Activated naive CD8-positive, alpha-beta T cell treated with anti-CD3 and anti-CD28 coated beads for 36 hours (primary cell): ENCODE measurements at places on chromosomes 1 and 21.

DNA sequence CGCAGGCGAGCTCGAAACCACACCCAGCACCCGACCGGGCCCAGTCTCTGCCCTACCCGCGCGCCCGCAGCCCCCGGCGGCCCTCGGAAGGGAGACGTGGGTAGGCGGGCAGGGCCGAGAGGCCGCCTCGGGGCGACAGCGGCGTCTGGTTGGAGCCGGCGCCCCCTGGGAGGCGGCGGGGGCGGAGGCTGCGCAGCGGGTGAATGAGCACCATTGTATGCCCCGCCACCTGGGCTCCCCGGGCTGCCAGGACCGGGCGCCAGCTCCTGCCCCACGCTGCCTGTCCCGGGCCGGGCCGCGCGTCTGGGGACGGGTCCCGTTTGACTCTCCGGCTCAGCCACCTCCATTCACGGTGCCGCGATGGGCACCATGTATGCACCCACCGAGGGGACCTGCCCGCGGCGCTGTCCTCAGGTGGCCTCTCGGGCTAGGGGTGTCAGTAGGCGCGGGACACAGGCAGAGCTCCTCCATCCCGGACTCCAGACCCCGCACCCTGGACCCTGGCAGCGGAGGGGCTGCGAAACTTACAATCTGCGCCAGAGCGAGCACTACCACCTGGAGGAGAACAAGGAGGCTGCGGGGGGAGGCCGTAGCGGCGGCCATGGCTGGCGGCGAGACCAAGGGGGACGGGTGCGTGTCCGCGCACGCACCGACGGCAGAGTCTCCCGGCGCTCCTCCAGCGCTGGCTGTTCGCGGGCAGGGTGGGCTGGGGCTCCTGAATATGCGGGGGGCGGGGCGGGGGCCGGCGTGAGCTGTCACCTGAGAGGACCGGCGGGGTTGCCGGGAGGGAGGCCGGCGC is at the start of gene COL9A2:
Gene COL9A2, minus strand, starts transcription at position 692 of the 799 bp plus-strand sequence. Its CDS starts 89 bp downstream, at position 603.
- H3K27me3 ChIP-seq: peaks cover 12% of the 10 kb centered on the region
- H3K4me3 ChIP-seq: peak within 1 kb of the TSS; percentile 75
- H3K36me3 ChIP-seq: no peaks in the 10 kb centered on the region
- DNase-seq: peak; percentile 79
- peaks cover 30% of the 10 kb centered on the region for H3K4me1 ChIP-seq
- H3K27ac ChIP-seq: peak within 1 kb of the TSS; percentile 36

- H3K4me1 ChIP-seq: peaks cover 5% of the 10 kb centered on the region
- H3K36me3 ChIP-seq: no peaks in the 10 kb centered on the region
- H3K4me3 ChIP-seq: peak overlapping the region; percentile 72
- H3K27me3 ChIP-seq: peaks cover 37% of the 10 kb centered on the region
- no peak overlapping the region for H3K27ac ChIP-seq
- no peak for DNase-seq
Measured at GRCh38 chr1:39080269-39080826, 54.2 kb downstream of the NDUFS5 start.

DNA sequence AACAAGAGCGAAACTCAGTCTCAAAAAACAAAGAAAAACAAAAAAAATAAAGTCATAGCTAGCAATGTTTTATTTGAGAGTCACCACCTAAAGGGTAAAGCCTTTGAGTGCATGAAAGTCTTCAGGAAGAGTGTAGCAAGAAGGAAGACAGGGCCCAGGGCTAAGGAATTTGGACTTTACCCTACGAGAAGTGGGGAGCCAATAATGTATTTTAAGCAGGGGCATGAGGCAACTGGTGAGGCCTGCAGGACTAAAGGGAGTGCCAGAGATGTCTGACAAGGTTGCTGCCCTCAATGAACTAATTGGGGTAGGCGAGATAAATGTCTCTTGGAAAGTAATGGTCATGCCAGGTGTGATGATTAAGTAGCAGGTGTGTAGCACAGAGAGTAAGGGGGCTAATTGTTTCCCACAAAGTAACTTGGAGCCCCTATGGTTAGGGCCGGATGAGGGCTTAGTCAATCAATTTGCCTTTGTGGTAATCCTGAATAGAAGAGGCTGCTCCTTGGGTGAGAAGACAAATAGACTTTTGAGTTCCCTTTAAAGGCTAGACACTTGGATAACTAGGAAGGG is 31.6 kb upstream of the CACNA1E start:
- H3K4me1 ChIP-seq: no peaks in the 10 kb centered on the region
- no peaks in the 10 kb centered on the region for H3K36me3 ChIP-seq

GRCh38 chr1:193487722-193488121 is 301.3 kb upstream of the B3GALT2 start:
- peaks cover 16% of the 10 kb centered on the region for H3K36me3 ChIP-seq
- H3K4me3 ChIP-seq: no peak overlapping the region
- no peaks in the 10 kb centered on the region for H3K27me3 ChIP-seq
- H3K4me1 ChIP-seq: peaks cover 18% of the 10 kb centered on the region

DNA sequence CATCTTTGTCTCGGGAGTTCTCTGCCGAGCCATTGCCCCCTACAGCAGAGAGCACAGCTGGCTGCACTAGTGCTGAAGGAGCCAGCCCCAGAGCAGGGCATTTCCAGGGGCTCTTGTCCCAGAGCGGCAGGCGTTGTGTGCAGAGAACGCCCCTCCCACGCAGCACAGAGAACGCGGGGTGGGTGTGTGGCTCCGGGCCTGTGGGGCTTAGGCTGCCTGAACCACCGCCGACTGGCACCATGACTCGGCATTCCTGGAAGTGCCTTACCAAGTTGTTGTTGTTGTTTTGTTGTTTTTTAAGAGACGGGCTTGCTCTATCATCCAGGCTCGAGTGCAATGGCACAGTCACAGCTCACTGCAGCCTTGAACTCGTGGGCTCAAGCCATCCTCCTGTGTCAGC is 15.8 kb upstream of the DIP2A start:
- peaks cover 31% of the 10 kb centered on the region for H3K36me3 ChIP-seq
- no peaks in the 10 kb centered on the region for H3K27me3 ChIP-seq
- H3K4me1 ChIP-seq: peaks cover 8% of the 10 kb centered on the region
- no peak overlapping the region for H3K4me3 ChIP-seq
- peak overlapping the region; percentile 45 for H3K27ac ChIP-seq

GRCh38 chr1:34898330-34898761 is 31.1 kb downstream of the DLGAP3 start:
- H3K36me3 ChIP-seq: no peaks in the 10 kb centered on the region
- H3K4me3 ChIP-seq: no peak overlapping the region
- peaks cover 8% of the 10 kb centered on the region for H3K27me3 ChIP-seq

DNA sequence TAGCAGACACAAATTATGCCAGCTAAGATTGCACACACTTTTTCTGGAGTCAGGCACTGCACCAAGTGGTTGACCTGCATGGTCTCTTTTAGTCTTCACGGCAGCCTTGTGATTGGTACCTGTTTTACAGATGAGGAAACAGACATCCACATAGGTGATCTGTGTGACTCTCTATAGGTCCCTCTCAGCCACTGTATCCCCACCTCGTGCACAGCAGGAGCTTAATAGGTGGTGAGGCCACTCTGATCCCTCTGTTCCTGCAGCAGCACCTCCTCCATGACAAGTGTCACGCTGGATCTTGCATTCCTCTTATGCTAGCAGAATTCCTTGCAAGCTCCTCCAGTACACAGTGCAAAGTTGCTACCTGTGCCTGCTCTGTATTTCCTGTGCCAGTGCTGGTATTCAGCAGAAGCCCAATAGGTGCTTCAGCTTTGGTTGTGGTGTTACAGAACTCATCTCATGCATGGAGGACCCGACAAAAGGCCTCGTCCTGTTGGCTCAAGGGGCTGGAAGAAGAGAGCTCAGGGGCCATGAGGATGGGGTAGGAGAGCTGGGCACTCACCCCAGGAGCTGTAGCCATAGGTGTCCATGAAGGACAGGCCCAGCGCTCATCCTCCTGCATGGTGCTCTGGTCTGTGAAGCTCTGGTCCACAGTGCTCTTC is 546.7 kb downstream of the PTPRU start:
- peaks cover 17% of the 10 kb centered on the region for H3K27me3 ChIP-seq
- no peaks in the 10 kb centered on the region for H3K36me3 ChIP-seq
- DNase-seq: no peak
- no peak overlapping the region for H3K27ac ChIP-seq

GRCh38 chr1:162857850-162858249 is 3.1 kb downstream of the CCDC190 start:
- no peak overlapping the region for H3K4me3 ChIP-seq
- H3K36me3 ChIP-seq: no peaks in the 10 kb centered on the region
- no peak for DNase-seq
- no peaks in the 10 kb centered on the region for H3K4me1 ChIP-seq
- no peak overlapping the region for H3K27ac ChIP-seq
- peaks cover 17% of the 10 kb centered on the region for H3K27me3 ChIP-seq

GRCh38 chr1:14724678-14725077 is 126.2 kb downstream of the KAZN start:
- H3K4me3 ChIP-seq: no peak overlapping the region
- no peaks in the 10 kb centered on the region for H3K27me3 ChIP-seq
- H3K4me1 ChIP-seq: no peaks in the 10 kb centered on the region
- no peak for DNase-seq
- no peak overlapping the region for H3K27ac ChIP-seq

DNA sequence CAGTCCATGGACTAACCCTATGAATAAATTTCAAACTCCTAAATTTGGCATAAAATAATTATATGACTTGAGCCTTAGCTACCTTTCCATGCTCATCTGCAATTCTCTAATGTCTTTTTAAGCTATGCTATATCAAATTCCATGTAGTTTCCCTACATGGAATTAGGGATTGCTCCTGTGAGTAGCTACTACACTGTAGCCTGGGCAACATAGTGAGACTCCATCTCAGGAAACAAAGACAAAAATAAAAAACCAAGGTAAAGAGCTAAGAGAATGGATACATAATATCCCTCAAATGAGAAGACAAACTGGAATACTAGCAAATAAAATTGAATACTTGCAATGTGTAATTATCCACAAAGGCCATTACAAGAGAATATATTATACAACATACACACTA is 37.5 kb downstream of the ATP1B1 start:
- no peak for DNase-seq
- no peak overlapping the region for H3K4me3 ChIP-seq
- peaks cover 4% of the 10 kb centered on the region for H3K36me3 ChIP-seq

DNA sequence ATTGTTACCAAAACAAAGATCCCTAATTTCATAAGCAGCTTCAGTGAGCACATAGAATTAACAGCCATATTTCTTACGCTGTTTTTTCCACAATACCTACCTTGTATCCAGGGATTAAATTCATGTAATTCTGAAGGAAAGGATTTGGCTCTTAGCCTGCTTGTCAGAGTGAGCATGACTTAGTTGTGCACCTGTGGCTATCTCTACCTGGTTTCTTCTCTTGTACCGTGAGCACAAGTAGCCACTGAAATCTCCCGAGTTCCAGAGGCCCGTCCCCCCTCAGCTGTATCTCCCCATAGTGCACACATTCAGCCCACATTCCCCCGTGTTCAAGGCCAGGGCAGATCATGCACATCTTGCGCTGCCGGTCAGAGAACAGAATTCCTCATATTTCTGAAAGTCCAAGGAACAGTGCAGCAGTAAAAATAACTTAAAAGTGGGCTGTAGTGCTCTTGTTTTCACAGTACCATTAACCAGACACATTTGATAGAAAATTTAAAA is 2.3 kb downstream of the TENT5C start:
- H3K4me3 ChIP-seq: peak overlapping the region; percentile 35
- H3K36me3 ChIP-seq: no peaks in the 10 kb centered on the region
- peaks cover 21% of the 10 kb centered on the region for H3K27me3 ChIP-seq
- peaks cover 39% of the 10 kb centered on the region for H3K4me1 ChIP-seq
- DNase-seq: no peak

DNA sequence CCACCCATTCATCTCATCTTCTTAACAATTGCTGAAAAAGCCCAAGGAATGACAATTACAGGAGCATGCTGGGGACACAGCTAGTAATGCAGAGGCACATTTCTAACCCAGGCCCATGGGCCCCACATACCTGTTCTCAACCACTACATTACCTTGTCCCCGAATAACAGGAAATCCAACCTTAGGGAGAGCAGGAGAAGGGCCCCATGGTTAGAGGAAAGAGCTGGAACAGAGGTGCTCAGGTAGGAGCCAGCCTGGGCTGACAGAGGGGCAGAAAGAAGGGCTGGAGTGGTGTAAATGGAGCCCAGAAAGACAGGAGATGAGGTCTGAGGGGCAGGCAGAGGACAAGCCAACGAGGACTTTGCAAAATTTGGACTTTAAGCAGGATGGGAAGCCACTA is 11.4 kb upstream of the S100A8 start:
- H3K4me3 ChIP-seq: no peak overlapping the region
- no peaks in the 10 kb centered on the region for H3K36me3 ChIP-seq
- peaks cover 9% of the 10 kb centered on the region for H3K27me3 ChIP-seq
- no peak for DNase-seq
- no peaks in the 10 kb centered on the region for H3K4me1 ChIP-seq

- H3K27ac ChIP-seq: no peak overlapping the region
- no peaks in the 10 kb centered on the region for H3K27me3 ChIP-seq
- no peak for DNase-seq
- H3K4me1 ChIP-seq: no peaks in the 10 kb centered on the region
- H3K36me3 ChIP-seq: peaks cover 14% of the 10 kb centered on the region
Measured at GRCh38 chr1:160360227-160360695, 6.6 kb upstream of the NHLH1 start.

GRCh38 chr1:41917835-41918449 is 780 bp downstream of the HIVEP3 start:
- peaks cover 64% of the 10 kb centered on the region for H3K4me1 ChIP-seq
- H3K36me3 ChIP-seq: no peaks in the 10 kb centered on the region
- peak overlapping the region; percentile 78 for H3K4me3 ChIP-seq
- no peaks in the 10 kb centered on the region for H3K27me3 ChIP-seq
- H3K27ac ChIP-seq: no peak overlapping the region

- no peaks in the 10 kb centered on the region for H3K4me1 ChIP-seq
- no peak overlapping the region for H3K4me3 ChIP-seq
- H3K36me3 ChIP-seq: no peaks in the 10 kb centered on the region
Measured at GRCh38 chr1:51044199-51044598, 57.8 kb upstream of the C1orf185 start.

DNA sequence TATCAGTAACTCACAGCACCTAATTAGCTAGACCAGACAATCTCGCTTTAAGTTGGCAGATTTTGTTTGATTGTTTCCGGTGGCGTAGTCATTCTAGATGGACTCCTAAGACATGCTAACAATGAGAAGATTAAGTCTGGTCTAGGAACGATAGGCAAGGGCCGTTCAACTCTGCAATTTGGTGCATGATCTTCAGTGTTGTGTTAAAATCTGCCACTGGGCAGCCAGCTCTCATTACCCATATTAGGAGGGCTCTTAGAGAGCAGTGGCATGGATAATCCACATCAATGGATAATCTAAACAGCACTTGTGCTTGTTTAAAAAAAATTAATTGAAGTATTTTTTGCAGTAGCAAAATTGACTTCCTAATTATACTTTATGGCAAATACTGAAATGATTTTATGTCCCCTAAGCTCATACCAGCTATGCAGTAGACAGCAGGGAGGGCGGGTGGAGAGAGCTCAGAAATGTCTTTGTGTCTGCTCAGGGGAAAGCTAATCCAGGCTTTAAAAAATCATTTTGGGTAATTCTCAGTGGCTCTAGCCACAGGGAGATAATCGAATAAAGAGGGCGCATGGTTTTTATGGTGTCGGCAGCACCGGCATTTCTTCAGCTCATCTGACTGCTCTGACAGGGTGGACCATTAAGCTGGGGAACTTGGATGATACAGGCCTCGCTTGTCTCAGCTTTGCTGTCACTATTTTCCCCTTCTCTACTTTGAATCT is 48.5 kb upstream of the IKBKE start:
- no peak overlapping the region for H3K4me3 ChIP-seq
- peaks cover 14% of the 10 kb centered on the region for H3K36me3 ChIP-seq
- no peaks in the 10 kb centered on the region for H3K27me3 ChIP-seq
- H3K27ac ChIP-seq: no peak overlapping the region

- H3K36me3 ChIP-seq: no peaks in the 10 kb centered on the region
- no peak for DNase-seq
- H3K4me3 ChIP-seq: no peak overlapping the region
- H3K27ac ChIP-seq: no peak overlapping the region
- H3K4me1 ChIP-seq: no peaks in the 10 kb centered on the region
Measured at GRCh38 chr1:53069663-53070327, 7.8 kb downstream of the PODN start.

GRCh38 chr1:166489356-166489669 is 322.5 kb upstream of the FAM78B start:
- DNase-seq: no peak
- peaks cover 21% of the 10 kb centered on the region for H3K4me1 ChIP-seq
- H3K4me3 ChIP-seq: no peak overlapping the region
- no peak overlapping the region for H3K27ac ChIP-seq
